ENCODE measurements at places on chromosomes 6 and 20.

GRCh38 chr6:33746651-33747100, at the start of gene IP6K3:
IP6K3 (minus strand) TSS chr6:33746905; CDS start chr6:33735476, 11,429 bp downstream.
- H3K4me1 ChIP-seq: peaks cover 5% of the 10 kb centered on the region
- DNase-seq: no peak
- no peak within 1 kb of the TSS for H3K27ac ChIP-seq
- no peaks in the 10 kb centered on the region for H3K36me3 ChIP-seq

- no peaks in the 10 kb centered on the region for H3K36me3 ChIP-seq
- no peaks in the 10 kb centered on the region for H3K27me3 ChIP-seq
- no peak for DNase-seq
- no peak overlapping the region for H3K27ac ChIP-seq
Measured at GRCh38 chr6:129508477-129509145, 201.4 kb downstream of the ARHGAP18 start.

- H3K27me3 ChIP-seq: no peaks in the 10 kb centered on the region
- no peak overlapping the region for H3K27ac ChIP-seq
- no peaks in the 10 kb centered on the region for H3K36me3 ChIP-seq
- H3K4me1 ChIP-seq: no peaks in the 10 kb centered on the region
- DNase-seq: no peak
Measured at GRCh38 chr6:114176726-114177125, 166.1 kb downstream of the HS3ST5 start.

DNA sequence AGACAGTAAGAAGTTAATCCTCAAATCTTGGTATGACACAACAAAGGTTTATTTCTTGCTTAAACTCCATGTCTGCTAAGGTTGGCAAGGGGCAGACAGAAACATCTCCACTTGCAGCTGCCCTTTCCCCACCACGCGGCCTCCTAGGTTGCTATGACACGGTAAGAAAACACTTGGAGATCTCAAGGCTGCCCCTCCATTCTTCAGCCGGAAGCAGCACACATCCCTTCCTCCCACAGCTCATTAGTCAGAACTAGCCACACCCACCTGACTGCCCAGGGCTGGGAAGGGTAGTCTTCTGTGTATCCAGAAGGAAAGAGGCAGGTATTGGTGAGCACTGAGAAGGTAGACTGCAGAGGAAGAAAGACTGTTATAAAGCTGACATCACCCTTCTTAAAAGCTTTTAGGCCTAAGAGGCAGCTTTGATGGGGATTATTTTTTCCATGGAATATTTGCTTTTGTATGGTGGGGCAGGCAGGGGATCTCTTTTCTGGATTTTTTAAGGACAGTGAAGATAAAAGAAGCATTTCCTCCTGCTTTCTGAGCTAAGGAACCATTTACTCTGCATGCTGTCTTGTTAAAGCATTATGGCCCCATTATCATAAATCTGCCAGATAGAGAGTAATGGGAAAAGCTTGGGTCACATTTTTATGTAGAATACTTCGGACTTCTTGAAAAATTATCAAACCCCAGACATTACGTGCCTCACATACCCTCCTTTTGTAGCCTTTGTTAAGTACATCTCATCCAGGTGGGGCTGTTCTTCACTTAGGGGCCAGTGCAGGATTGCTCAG, 41.6 kb downstream of the MRAP2 start:
- no peak overlapping the region for H3K4me3 ChIP-seq
- no peaks in the 10 kb centered on the region for H3K36me3 ChIP-seq
- H3K27ac ChIP-seq: no peak overlapping the region
- H3K27me3 ChIP-seq: peaks cover 6% of the 10 kb centered on the region
- no peak for DNase-seq

DNA sequence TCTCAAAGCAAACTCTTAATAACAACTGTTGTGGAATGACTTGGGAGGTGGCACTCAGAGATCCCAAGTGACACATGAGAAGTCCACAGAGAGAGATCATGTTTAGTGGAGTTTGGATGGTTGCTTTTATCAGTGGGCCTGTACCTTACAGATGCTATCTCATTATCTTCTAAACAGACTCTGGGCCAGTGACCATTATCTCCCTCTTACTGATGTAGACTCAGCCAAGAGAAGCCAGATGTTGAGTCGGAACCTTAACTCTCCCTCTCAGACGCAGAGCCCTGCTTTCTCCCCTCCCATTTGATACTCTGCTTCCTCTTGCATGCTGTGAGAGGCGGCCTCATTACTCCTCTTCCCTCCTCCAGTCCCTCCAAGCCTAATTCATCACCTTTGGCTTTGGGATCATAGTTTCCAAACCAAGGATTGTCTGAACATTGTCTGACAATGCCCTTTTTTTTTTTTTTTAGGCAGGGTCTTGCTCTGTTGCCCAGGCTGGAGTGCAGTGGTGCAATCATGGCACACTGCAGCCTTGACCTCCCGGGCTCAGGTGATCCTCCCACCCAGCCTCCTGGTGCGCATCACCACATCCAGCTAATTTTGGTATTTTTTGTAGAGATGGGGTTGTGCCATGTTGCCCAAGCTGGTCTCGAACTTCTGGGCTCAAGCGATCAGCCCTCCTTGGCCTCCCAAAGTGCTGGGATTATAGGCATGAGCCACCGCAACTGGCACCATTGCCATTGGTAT, 4.5 kb upstream of the DDR1 start:
- no peak overlapping the region for H3K4me3 ChIP-seq
- no peak for DNase-seq
- no peaks in the 10 kb centered on the region for H3K27me3 ChIP-seq
- no peak overlapping the region for H3K27ac ChIP-seq
- no peaks in the 10 kb centered on the region for H3K36me3 ChIP-seq
